ENCODE measurements at places on chromosomes 12 and 14.

DNA sequence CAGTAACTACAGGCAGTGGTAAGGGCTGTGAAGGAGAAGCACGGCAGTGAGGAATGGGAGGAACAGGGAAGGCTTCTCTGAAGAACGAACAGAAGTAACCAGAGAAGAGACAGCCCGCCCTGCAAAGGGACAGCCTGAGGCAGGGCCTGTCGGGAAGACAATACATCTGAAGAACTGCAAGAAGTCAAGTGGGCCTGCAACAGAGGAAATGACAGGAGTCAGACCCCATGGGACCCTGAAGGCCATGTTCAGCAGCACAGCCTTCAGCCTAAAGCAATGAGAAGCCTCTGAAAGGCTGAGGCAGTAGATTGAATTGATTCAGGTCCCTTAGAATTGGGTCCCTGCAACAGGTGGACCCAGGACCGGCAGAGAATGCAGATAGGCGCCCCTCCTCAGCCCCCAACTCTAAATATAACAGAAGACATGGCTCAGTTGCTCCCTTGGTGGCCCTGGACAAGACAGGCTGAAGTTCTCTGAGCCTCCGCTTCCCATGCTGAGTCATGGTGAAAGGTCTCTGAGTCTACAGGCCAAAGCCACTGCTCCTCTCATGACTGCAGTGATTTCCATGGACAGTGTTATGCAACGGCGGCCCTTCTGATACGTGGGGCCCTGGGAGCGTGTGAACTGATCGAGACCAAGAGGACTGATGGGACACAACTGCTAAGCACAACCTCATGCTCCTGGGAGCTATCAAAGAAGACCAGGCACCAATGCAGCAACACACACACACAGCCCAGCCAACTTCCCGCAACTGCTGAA, 10.8 kb upstream of the ACTR6 start:
- no peak for DNase-seq

GRCh38 chr12:53994264-53995001, 5.5 kb upstream of the HOXC9 start:
- DNase-seq: no peak

- DNase-seq: no peak
Observed at GRCh38 chr14:75274899-75275569, 3.6 kb upstream of the FOS start.

- peak; percentile 63 for DNase-seq
Observed at GRCh38 chr14:34872822-34873588, 2.2 kb downstream of the BAZ1A start.

- DNase-seq: no peak
Observed at GRCh38 chr14:74575507-74575906, 36.5 kb downstream of the LTBP2 start.

DNA sequence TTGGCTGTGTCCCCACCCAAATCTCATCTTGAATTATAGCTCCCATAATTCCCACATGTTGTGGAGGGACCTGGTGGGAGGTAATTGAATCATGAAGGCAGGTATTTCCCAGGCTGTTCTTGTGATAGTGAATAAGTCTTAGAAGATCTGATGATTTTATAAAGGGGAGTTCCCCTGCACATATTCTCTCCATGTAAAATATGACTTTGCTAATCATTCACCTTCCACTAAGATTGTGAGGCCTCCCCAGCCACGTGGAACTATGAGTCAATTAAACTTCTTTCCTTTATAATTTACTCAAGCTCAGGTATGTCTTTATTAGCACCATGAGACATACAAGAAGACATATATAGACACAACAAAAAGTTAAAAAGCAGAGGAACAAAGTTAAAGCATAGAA, 120.0 kb downstream of the CPNE8 start:
- no peak for DNase-seq

GRCh38 chr14:52370406-52370935, 56.4 kb downstream of the PTGER2 start:
- no peak for DNase-seq

GRCh38 chr12:116878567-116879508, 2.4 kb downstream of the HRK start:
- no peak for DNase-seq

DNA sequence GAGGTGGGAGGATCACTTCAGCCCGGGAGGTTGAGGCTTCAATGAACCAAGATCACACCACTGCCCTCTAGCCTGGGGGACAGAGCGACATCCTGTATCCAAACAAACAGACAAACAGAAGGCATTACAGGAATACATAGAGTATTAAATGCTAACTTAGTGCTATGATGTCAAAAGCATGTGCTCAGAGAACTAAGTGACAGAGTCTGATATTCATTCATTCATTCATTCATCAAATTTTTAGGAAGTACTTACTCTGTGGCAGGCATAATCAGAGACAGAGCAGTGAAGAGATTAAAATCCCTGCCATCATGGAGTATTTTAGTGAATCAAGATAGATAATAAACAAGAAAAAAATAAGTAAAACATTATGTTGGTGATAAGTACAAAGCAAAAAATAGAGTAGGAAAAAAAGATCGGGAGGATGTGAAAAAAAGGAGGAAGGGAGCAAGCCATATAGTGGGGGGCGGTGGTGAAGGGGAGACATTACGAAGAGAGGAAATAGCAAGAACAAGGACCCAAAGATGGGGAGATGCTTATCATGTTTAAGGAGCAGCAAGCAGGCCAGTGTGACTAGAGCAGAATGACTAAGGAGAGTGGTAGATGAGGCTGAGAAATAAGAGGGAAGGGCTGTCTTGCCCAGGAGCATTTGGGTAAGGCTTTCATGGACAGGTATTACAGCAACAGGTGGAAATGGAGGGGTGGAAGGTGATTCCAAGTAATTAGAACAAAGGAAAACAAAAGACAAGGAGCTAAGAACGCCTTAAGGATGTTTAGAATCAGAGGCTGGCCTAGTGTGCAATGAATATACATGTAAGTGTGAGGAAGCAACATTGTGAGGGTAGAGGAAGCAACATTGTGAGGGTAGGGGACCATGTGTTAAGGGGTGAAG, 2.8 kb downstream of the MAP4K5 start:
- DNase-seq: no peak

GRCh38 chr12:57483466-57483865, 3.8 kb upstream of the ARHGAP9 start:
- DNase-seq: peak; percentile 44

GRCh38 chr12:121358073-121358472, 5.9 kb upstream of the ANAPC5 start:
- DNase-seq: no peak

- DNase-seq: no peak
Observed at GRCh38 chr12:18158774-18159557, 69.0 kb upstream of the RERGL start.

- no peak for DNase-seq
Observed at GRCh38 chr12:125220404-125221273, 155.4 kb downstream of the AACS start.

GRCh38 chr12:122322501-122322900, 56.2 kb upstream of the VPS33A start:
- DNase-seq: no peak

GRCh38 chr14:88384718-88385117, 739 bp upstream of the SPATA7 start:
- DNase-seq: no peak

DNA sequence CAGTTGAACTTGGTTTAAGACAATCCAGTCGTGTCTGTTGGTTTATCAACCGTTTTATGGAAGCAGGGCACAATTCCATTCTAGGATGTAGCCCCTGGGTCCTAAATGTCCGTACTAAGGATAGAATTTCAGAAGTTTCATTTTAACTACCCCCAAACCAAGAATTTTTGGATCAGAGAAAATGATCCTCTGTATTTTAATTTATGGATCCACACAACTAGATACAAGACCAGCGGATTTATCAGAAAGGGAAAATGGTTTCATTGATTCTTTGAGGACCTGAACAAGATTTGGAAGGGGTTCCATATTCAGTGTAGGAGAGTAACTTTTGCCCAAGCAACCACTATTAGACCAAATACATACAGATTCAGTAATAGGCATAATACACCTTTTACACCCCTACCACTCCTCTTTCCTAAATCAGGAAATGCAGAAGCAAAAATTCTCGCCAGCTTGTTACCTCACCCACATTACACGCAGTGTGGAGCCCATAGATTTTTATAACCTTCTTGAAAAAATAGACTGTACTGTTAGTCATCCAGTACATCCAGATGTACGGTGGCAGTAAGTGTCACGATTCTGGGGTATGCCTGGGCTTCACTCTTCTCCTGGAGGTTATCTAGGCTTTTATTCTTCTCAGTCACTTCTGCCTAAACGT, 1.4 kb upstream of the FBXL14 start:
- peak; percentile 80 for DNase-seq

DNA sequence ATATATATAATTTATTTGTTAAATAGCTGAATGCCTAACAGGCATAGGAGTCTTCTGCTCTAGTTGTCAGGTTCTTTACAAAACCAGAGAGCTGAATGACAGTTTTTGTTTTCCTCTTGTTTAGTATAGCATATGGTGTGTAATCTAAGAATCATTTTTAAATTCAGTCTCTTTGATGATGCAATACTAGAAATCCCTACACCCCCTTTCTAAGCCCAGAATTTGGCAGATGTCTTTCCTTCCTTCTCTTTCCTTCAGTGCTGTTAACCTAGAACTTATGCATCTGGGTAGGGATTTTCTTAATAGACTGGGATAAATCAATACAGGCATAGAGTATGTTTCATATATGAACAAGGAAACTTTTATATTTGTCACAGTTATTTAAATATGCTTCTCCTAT, 198.1 kb downstream of the KCNH5 start:
- no peak for DNase-seq

DNA sequence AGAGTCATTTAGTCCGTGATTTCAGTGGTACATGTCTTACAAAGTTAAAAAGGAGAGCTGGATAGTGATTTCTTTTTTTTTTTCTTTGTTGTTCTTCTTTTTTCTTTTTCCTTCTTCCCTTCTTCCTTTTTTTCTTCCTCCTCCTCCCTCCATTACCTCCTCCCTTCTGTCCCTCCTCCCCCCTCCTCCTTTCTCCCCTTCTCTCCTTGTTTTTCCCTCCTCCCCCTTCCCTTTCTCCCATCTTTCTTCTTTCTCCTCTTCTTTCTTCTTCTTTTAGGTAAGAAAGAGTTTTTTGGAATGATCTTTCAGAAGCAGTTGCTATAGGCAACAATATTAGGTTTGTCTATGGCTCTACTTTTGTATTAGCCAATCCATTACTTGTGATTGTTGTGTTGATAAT, 368.6 kb downstream of the RAD51B start:
- no peak for DNase-seq

DNA sequence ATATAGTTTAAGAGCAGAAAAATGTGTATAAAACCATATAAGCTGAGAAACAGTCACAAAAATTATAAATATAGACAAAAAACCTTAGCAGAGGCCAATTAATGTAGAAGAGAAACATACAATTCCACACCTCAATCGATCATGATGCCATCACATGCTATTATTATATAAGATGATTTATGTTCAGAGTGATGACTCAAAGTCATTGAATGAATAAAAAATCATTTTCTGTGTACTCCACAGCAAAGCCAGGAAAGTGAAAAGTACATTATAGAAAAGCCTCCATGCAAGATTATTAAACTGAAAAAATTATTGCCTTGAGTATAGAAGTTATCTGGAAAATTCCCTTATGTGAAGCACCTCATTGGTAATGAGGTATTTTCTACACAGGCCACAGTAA, 229.2 kb upstream of the PPFIA2 start:
- DNase-seq: no peak

- peak; percentile 85 for DNase-seq
Observed at GRCh38 chr12:96774496-96775256, 132.4 kb upstream of the NEDD1 start.

DNA sequence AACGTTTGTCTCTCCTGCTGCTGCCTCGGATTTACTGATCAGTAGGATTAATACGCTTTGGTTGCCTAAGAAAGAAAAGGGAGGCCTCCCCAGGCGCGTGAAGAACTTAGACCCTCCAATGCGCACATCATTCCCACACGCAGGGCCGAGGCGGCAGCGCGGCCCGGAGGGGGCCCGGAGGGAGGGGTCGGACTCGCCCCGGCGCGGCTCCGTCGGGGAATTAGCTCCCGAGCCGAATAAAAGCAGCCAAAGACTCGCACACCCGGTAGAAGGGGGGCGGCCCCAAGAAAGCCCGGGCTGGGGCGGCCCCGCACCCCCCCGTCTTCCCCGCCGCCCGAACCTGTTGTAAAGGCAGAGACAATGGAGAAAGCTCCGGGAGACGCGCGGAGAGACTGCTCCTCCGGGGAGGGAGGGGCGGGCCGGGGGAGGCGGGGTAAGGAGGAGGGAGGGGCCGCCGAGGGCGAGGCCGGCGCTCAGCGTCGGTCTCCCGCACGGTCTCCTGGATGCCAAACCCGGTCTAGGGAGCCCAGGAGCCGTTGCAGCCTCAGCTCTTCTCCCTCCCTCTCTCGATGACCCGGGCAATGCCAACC, at the start of gene NELL2:
Gene NELL2, minus strand, starts transcription at position 362 of the 590 bp plus-strand sequence. CDS start 446 bp downstream, outside the sequence.
- DNase-seq: no peak

DNA sequence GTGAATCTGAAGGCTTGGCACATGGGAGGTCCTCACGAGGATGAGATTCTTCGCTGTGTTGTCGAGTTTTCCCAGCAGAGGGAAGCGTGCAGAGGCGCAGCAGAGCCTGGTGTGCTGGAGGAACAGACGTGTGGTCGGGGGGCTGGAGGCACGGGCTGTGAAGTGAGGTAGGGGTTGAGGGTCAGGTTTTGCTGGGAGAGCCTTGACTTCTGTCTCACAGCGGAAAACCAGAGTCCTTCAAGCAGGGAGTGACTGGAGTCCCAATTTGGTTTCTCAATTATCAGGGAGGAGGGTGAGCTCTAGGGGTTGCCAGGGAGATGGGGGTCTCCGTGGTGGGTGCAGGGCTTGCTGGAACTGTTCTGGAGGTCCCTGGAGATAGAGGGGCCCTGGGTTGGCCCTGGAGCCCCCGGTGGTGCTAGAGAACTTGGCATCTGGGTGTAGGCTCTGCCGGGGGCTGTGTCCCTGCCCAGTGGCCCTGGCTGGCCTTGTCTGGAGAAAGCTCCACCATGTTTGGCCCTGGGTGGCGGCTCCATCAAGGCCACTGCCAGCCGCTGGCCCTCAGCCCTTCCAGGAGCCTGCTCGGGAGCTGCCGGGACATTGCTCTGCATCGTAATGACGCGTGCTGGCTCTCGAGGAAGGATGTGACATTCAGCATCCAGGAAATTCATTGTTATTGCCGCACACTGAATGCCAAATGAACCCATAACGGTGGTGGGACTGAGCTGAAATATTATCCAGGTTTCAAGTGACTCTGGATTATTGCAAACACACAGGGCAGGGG, 215.7 kb downstream of the KIF26A start:
- no peak for DNase-seq

DNA sequence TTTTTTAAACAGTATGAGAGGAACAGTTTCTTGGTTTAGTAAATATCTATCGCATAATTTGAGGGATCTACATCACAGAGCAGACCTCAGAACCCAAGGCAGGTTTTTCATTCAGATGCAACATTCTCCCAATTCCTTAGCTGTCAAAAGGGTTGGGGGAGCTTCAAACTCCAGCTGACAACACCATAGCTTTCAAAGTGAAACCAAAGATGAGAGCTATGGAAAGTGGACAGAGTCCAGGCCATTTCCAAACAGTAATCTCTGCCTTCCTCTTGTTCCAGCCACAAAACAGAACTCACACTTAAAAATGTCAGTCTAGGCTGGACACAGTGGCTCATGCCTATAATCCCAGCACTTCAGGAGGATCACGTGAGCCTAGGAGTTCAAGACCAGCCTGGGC, 87.8 kb downstream of the SPRING1 start:
- DNase-seq: no peak
